ENCODE measurements at places on chromosomes 6 and 20.

GRCh38 chr6:3037638-3038365 lies 30.5 kb upstream of the RIPK1 start:
- DNase-seq: no peak

DNA sequence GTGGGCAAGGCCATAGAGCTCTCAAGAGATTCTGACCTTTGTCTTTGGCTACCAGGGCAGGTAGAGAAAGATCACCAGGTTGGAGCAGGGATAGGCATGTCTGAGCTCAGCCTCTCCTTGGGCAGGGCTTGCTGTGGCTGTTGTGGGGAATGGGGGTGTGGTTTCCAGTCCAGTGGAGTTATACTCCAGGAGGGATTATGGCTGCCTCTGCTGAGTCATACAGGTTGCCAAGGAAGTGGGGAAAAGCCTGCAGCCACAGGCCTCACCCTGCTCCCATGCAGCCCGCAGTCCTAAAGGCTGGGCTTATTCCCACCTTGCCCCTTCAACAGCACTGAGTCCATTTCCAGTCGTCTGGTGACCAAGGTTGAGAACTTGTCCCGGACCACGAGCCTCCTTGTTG lies 21.9 kb downstream of the MEP1A start:
- no peak for DNase-seq

DNA sequence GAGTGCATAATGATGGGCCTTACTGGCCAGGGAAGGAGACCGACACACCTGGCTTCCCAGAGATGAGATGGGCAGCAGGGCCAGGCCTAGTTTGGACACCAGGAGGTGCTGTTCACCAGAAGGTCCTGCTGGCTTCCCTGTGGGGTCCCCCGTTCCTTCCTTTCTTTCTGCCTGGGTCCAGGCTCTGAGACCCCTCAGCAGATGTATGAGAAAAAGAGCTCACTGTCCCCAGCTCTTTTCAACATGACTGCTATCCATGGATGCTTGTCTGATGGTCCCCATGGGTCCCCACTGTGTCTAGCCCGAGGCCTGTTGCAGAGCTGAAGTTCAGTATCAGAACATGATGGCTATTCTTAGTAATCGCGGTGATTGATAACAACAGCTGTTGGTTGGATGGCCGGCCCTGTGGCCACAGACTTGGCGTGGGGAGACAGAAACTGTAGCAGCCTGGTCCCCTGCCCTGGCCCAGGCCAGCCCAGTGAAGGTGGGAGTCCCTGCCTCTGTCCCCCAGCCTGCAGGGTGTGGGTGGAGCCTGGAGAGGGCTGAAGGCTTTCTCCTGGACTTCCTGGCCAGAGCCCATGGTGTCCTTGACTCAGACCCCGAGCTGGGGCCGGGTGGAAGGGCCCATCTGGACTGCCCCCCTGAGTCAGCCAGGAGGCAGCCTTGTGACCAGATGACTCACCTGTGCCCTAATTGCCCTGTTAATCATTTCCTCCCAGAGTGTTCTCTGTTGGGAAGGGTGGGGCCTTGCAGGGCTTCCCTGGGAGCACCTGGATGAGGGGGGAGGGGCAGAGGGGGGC lies 9.9 kb upstream of the BAK1 start:
- DNase-seq: no peak

- DNase-seq: no peak
These were observed 99.0 kb downstream of the CLIC5 start for GRCh38 chr6:45916692-45917091.

DNA sequence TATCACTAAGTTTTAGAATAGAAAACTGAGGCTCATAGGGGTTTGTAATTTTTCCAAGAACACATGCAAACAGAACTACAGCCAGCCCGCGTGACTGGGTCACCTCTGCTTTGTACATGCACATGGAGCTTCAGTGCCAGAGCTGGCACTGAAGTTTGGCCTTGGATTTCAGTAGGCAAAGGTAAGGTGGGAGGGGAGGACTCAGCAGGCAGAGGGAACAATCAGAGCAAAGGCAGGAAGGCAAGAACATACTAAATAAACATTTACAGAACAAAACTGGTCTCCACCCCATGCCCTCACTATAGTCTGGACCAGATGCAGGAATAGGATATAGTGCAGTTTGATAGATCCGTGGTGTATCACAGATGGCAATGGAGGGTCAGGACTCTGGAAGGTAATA lies 13.6 kb upstream of the ABRACL start:
- no peak for DNase-seq

- no peak for DNase-seq
These were observed 120.9 kb downstream of the COL12A1 start for GRCh38 chr6:75084872-75085381.

DNA sequence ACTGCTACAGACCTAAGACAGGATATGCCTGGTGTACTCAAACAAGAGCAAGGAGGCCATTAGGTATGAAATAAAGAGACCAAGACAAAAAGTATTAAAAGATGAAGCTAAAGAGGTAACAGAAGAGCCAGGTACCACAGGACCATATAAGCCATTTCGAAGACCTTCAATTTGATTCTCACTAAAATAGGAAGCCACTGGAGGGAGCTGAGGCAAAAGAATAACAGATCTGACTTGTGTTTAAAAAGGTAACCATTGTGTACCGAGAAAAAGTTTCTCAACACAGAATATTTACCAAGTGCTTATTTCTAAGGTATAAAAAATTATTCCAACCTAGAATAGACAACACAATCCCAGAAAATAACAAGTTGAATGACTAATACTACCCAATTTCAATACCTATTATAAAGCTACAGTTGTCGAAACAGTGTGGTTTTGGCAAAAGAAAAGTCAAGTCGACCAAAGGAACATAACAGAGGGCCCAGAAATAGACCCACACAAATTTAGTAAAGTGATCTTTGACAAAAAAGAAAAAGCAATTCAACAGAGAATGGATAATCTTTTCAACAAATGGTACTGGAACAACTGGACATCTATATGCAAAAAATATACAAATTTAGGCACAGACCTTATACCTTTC lies 125.3 kb upstream of the DST start:
- DNase-seq: no peak

DNA sequence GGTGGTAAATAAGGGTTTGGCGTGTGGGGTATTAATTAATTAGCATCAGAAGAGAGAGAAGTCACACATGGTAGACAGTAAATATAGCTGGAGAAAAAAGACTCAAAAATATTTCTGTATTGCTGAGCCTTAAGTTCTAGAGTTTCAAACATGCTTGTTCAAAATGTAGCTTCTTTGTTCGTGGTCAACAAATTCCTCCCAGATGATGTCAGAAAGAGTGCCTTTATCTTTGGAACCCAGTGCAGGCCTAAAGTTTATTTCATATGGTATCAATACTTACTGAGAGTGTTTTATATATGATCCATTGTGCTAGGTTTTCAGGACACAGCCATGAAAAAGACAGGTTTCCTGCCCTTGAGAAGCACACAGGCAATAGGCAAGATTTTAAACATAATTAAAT lies 18.3 kb downstream of the MARCKS start:
- DNase-seq: no peak

DNA sequence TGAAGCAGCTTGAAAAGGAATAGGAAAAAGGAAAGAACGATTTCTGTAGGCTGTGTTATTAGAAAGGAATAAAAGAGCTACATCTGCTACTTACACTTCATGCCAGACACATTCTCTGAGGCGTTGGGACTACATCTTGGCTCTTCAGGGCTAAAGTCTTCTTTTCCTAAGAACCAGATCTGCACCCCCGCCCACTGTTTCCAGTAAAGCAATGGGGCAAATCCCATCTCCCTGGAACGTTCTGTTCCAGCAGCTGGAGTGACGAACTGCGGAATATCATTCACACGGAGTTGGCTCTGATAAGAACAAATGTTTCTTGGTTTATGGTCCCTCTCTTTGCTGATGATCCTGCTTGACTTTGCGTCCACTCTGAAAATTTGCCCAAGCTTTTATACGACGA lies 26.9 kb downstream of the FAM50B start:
- no peak for DNase-seq

DNA sequence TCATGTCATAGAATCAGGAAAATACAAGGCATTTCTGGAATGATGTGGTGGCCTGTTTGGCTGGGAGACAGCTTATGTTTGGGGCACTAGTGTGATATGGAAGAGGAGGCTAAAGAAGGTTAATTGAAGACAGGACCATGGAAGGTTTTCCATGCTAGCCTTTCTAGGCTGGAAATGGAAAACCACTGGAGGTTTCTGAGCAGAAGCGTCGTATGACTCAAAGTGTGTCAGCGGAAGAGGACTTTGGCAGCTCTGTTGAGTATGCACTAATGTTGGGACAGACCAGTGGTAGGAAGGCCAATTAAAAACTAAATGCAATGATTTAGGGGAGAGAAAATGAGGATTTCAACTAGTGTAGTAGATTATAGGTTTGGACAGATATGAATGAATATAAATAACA lies 413.1 kb downstream of the PLCB1 start:
- DNase-seq: no peak

DNA sequence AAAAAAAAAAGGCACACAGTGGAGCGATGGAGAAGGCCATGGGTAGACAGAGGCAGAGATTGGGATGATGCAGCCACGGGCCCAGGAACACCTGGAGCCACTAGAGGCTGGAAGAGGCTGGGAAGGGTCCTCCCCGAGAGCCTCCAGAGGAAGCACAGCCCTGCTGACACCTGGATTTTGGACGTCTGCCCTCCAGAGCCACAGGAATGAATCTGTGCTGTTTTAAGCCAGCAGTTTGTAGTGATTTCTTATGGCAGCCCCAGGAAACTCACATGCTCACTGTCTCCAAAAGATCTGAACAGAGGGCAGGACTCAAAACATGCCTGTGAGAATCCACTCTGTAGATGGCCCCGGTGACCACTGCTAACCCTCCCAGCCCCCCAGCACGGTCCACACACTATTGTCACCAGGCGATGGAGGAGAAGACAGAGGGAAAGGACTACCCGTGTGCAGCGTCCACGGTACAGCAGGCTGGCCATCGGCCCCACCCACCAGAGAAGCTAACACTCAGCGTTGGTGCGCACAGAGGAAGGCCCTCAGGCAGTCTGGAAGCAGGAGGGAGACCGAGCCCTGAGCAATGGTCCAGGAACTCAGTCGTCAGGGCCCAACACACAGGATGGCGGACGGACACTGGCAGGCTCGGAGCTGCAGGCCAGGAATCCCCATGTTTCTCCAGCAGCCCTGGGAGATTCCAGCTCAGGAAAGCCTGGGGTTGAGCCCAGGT lies 99.7 kb downstream of the BMP7 start:
- no peak for DNase-seq

- DNase-seq: no peak
These were observed 87.0 kb upstream of the OLIG3 start for GRCh38 chr6:137581019-137581707.

DNA sequence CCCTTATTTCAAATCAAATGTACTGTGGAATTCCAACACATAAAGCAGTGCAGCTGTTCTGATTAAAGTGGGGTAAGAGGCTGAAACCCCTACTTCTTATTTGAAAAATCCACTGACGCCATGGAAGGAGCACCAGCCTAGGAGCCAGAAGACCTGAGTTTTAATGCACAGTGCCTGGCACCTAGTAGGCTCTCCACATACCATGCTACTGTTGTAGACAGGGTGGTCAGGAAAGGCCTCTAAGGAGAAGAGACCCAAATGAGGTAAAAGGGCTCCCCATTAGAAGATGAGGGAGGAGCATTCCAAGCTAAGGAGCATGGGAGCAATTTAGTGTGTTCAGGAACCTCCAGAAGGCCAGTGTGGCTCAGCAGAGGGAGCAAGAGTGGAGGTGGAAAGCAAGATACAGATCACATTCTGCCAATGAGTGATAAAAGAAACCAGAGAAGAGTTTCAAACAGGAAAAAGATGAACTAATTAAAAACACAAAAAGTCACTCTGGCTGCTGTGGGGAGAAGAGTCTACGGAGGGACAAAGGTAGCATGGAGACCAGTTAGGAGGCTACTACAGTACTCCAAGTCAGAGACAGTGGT lies 11.8 kb upstream of the ZNF76 start:
- DNase-seq: no peak

GRCh38 chr20:38321959-38322598 lies 18.1 kb downstream of the BPI start:
- DNase-seq: no peak

GRCh38 chr20:25860531-25861150 lies 164.0 kb upstream of the ZNF337 start:
- DNase-seq: no peak

DNA sequence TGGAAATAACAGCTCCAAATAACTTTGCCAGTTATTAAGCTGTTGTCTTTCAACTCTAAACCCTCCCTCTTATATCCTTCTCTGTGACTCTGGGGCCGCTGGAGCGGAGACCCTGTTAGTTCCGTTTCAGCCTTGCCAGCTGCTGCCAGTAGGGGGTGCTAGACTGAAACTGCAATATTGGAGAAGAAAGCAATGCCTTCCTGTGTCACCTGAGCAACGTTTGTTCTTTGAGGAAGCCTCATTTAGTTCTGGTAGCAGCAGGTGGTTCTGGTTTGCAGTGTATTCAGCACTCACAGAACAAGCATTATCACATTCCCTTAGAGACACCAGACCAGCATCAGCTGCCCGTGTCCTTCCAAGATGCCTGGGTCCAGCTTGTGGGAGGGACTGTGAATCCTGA lies 22.9 kb upstream of the JAG1 start:
- DNase-seq: no peak

DNA sequence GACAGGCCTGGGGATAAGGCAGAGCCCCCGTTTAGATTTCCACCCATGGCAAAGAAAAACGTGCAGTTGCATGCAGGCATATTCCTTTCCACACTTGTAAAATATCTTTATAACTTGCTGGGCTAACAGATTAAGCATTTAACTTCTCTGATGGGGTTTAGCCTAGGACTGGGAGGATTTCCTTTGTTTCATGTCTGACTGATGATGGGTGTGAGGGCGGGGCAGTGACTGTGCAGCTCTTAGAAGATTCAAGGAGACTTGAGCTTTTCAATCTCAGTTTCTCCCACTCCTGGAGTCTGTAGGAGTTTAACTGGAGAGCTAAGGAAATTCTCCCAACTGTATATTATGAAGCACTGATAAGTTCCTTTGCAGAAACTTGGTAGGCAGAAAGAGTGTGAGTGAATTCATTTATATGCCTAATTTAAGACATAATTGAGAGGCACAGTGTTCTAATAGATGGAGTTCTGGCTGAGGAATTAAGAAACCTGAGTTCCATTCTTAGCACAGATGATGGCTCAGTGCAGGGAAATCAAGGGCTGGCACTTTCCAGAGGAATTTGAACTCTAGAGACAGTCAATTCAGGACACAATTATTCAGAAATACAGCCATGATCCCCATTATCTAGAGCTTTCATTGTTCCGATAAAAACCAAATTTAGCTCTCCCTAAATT lies 214.6 kb upstream of the CNR1 start:
- no peak for DNase-seq
